ENCODE measurements at places on chromosomes 6 and 20. TPM values are rescaled to one million over a fixed set of nuclear protein-coding genes. Genes with fewer than 3 reads are reported as not detected.

Gene PPIL6
- 32.5 TPM for total RNA-seq

Gene CNR1
- 162 TPM for total RNA-seq

Gene PRSS35
- 3.7 TPM for total RNA-seq

Gene PRICKLE4
- total RNA-seq = 0.46 TPM

Gene EYA4
- 3.5 TPM for total RNA-seq

Gene RAB32
- total RNA-seq = 7.4 TPM

Gene RNF114
- total RNA-seq = 36.7 TPM

Gene NRN1
- 83.3 TPM for total RNA-seq

Gene PSMB8
- 5.8 TPM for total RNA-seq

Gene ADGB
- 2.5 TPM for total RNA-seq

Gene CDC25B
- total RNA-seq = 10.1 TPM

Gene ANKRD66
- 3.5 TPM for total RNA-seq

Gene CRIP3
- total RNA-seq = 6.7 TPM

Gene VPS52
- 34.8 TPM for total RNA-seq

Gene NKX2-2
- total RNA-seq = 3.5 TPM

Gene NOX3
- not detected for total RNA-seq

Gene E2F1
- 3.7 TPM for total RNA-seq

Gene OR2J2
- 0.46 TPM for total RNA-seq

Gene RRAGD
- 61.1 TPM for total RNA-seq

Gene ATP9A
- total RNA-seq = 390 TPM

Gene ZC3H12D
- 0.92 TPM for total RNA-seq

Gene NUP153
- total RNA-seq = 54.2 TPM

Gene KCNK5
- not detected for total RNA-seq

Gene NRSN1
- 31.4 TPM for total RNA-seq

Gene LY86
- total RNA-seq = 5.5 TPM

Gene XRN2
- 65.5 TPM for total RNA-seq

Gene SLC17A3
- total RNA-seq = not detected

Gene SEC63
- 46.4 TPM for total RNA-seq

Gene DACT2
- total RNA-seq = 4.6 TPM

Gene IL17A
- not detected for total RNA-seq

Gene NEDD9
- 16.4 TPM for total RNA-seq

Gene TPD52L1
- 24.7 TPM for total RNA-seq

Gene NOTCH4
- 8.8 TPM for total RNA-seq

Gene WASF1
- total RNA-seq = 66.4 TPM

Gene OLIG3
- total RNA-seq = 0.23 TPM

Gene KCNK15
- not detected for total RNA-seq

Gene PTPRT
- total RNA-seq = 41.5 TPM

Gene LST1
- 6.0 TPM for total RNA-seq
